Left colon (tissue), 2 donors: ENCODE measurements at places on chromosomes 6 and 20.

DNA sequence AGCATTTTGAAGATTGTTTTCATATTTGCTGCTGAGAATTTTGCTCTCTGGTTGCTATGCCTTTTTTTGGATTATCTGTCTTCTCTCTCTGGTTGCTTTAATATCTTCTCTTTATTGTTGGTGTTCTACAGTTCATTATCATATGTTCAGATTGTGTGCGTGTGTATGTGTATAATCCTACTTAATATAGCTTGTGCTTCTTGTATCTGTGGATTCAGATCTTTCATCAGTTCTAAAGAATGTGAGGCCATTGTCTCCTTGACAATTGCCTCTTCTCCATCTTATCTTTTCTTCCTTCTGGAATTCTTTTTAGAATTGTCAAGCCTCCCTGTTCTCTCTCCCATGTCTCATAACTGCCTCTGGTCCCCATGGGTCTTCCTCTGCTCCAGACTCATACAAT lies 195.4 kb downstream of the CDC5L start:
- DNase-seq = no peak

- DNase-seq = no peak
Measured at GRCh38 chr6:32922083-32922482, 18.7 kb downstream of the HLA-DMB start.

- no peak for DNase-seq
Measured at GRCh38 chr6:36751091-36751490, 53.5 kb downstream of the RAB44 start.

DNA sequence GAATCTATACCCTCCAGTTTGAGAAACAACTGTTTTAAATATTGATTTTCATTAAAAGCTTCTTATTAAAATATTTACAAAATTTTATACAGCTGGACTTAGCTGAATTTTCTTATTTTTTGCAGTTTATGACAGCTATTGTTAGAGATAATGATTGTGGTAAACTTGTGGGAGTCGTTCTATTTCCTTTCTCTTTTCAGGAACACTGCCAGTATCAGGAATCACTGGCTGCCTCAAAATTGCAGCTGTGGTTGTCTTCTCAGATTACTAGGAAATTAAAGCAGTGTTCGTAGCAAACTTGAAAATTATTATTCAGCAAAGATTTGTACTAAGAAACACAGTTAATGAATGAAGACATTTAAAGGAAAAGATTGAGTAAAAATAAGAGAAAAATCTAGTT lies 311.0 kb downstream of the CENPW start:
- no peak for DNase-seq

DNA sequence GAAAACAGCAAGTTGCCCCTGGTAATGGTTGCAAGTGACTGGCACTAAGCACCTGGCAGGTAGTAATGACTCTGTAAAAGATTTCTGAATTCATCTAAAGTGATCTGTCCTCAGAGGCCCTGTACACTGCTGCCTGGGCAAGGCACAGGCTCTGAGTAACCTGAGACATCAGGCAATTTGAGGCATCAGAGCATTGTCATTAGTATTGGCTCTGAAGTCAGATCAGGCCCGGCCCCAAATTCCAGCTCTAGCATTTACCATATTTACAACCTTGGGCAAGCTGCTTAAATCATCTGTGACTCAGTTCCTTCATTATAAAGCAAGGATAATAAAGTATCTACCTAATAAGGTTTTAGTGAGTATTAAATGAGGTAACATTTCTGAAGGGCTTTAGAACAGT lies 17.3 kb upstream of the TENT5A start:
- no peak for DNase-seq

DNA sequence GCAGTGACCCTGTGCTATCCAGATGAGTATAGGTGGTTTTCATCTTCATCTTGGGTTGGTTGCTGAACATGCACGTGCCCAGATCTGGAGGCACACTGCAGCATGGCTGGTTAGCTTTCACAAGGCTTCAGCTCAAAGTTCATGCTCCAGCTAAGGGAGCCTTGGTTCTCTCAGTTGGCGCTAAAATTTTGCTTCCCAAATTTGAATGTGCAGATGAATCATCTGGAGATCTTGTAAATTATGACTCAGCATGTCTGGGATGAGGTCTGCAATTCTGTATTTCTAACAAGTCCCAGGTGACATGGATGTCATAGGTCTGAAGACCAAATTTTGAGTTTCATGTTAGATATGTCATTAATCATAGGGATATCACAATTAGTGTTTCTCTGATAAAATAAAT lies 230.8 kb downstream of the FOXA2 start:
- no peak for DNase-seq

DNA sequence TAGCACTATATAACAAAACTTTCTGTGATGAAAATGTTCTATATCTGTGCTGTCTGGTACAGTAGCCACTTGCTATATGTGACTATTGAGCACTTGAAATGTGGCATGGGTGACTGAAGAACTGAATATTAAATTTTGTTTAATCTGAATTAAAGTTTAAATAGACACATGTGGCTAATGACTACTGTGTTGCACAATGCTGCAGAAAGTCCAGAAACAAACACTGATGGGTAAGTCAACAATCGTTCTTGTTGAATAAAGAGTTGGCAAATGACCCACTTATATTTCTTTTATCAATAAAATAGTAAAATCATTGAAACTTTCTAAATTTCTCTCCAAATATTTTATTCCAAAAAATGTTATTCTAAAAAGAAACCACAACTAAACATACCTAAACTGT lies 81.8 kb downstream of the PROKR2 start:
- no peak for DNase-seq
